ENCODE measurements at places on chromosomes 1 and 21.

DNA sequence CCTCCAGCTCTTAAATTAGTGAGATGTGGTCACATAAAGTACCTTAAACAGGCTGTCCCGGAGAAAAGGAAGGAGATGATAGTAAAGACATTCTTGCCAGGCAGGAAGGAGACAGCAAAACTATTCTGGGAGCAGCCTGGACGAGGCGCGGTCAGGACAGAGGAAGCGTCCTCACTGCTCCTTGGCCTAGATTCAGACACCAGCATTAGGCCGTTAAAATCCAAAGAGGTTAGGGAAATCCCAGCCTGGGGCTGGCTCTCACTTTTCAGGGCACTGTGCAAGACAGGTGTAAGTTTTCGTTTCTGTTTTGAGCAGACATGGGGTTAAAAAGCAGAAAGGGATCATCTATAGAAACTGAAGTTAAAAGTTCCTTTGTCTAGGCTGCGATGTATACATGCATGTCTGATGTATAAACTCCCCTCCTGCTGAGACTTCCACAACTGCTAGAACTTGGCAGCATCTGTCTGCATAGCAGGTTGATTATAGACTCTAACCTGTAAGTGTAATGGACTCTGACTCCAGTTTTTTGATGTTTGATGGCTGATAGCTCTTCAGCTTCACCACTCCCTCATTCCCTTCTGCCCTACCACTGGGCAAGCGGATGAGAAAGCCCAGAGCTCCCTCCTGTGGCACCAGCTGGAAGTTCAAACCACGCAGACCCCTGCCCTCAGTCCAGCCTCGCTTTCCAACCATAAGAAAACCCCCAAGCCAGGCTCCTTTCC lies 21.5 kb downstream of the STPG1 start:
- no peak for DNase-seq

DNA sequence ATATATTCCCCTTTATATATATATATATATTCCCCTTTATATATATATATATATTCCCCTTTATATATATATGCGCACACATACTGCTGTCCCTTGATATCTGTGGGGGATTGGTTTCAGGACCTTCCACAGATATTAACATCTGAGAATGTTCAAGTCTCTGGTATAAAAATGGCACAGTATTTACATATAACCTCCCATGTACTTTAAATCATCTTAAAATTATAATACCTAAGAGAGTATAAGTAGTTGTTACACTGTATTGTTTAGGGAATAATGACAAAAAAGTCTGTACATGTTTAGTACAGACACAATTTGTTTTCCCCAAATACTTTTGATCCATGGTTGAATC lies 45.8 kb downstream of the NR5A2 start:
- no peak for DNase-seq

DNA sequence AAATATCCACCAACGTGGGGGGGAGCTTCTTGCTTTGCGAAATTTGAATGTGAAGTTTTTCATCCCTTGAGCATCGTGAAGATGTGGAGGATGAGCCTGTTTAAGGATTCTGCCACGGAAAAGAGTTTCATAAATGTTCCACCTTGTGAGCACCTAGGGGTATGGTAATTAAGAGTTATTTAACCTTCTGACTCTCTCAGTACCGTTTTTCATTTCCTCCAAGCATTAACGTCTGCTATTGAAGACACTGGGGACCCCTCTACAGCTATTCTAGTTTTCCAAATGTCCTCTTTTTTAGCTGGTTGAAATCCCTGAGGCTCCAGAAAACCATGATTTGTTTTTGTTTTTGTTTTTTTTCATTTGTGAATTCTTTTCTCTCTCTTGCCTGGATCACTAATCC lies 79.1 kb upstream of the GALNT2 start:
- DNase-seq = no peak

- DNase-seq = no peak
Observed at GRCh38 chr1:61120246-61120840, 38.0 kb downstream of the NFIA start.

DNA sequence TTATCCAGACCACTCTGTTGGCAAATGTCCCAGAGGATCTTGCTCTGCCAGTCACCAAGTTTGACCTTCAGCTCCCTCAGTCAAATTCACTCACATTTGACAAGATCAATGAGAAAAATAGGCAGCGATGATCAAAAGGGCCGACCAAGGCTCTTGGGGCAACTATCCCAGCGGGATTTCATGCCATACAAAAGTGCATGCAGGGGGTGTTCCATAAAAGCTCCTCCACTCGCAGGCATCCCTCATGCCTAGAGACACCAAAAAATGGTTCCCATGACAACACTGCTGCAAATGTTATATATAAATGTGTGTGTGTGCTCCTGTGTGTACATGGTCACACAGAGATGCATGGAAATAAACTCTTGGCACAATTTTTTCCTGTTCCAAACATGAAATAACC lies 16.2 kb upstream of the EIF4G3 start:
- DNase-seq = no peak

- no peak for DNase-seq
Observed at GRCh38 chr1:97942161-97943123, 21.6 kb upstream of the DPYD start.

- no peak for DNase-seq
Observed at GRCh38 chr1:52665006-52665941, 32.3 kb downstream of the SHISAL2A start.

DNA sequence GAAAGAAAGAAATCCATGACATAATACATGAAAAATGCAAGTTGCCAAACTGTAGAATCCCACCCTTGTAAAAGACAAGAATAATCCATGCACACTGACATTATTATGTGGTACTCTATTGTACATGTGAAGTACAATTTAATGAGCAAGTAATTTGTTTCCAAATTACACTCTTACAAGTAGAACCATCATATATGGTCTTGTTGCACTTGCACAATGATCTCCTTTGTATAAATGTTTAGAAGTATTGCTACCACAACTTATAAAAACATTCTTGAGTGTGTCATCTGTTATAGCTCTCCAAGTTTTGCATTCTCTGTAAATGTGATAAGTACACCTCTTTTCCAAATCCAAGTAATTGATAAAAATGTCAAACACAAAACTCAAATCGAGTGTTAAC lies 29.1 kb upstream of the ZNF281 start:
- no peak for DNase-seq

DNA sequence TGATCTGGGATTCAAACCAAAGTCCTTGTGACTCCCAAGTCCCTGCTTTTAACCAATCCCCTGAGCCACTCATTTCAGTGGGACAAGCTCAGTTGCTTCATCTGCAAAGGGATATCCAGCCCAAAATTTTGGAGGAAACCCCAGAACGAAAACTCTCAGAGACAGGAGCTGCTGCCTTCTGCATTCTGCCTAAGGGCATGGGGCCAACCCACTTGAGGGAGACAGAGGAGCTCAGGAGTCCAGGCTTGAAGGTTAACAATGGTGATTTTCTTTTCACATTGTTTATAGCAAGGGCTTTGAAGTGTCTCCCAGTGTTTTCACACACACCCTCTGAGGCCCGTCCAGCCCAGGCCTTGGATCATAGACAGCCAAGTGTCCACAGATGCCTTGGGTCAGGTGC lies 148.1 kb upstream of the CTTNBP2NL start:
- no peak for DNase-seq

- peak; percentile 18 for DNase-seq
Observed at GRCh38 chr1:45622524-45623394, 1.1 kb downstream of the CCDC17 start.

GRCh38 chr1:204945565-204945977 lies 74.9 kb downstream of the NFASC start:
- DNase-seq = no peak

- no peak for DNase-seq
Observed at GRCh38 chr1:218351391-218352074, 6.4 kb downstream of the TGFB2 start.

DNA sequence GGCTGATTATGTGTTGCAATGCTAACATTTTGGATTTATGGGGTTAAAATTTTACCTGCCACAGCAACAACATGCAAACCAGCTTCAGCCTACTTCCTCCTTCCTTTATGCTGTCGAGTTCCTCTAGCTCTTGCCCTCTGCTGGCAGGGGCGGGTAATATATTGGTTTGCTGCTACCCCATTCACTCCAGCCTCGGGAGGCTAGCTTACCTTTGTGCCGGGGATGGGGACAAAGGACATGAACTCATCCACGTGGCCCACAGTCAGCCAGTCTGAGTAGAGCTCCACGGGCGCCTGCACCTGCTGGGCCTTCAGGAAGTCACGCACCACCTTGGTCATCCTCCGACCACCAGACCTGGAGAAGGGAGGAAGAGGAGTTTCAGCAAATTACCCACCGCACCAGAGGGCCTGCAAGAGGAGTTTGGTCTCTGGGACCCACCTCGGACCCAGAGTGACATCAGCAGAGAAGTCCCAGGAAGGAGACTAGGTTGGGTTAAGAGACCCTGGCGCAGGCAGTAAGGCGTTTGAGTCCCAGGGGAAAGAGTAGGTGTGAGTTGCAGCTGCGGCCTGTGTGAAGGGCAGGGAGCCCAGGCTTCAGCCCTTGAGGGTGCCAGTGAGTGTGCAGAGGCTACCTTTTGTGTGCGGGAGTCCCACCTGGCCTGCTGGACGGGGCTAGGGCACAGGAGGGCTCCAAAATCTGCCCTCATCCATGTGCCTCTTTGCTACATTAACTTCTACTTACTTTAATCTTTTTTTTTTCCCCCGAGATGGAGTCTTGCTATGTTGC lies 21.8 kb upstream of the SDHB start:
- DNase-seq = no peak

- DNase-seq = no peak
Observed at GRCh38 chr21:44354001-44354405, 582 bp downstream of the TRPM2 start.

DNA sequence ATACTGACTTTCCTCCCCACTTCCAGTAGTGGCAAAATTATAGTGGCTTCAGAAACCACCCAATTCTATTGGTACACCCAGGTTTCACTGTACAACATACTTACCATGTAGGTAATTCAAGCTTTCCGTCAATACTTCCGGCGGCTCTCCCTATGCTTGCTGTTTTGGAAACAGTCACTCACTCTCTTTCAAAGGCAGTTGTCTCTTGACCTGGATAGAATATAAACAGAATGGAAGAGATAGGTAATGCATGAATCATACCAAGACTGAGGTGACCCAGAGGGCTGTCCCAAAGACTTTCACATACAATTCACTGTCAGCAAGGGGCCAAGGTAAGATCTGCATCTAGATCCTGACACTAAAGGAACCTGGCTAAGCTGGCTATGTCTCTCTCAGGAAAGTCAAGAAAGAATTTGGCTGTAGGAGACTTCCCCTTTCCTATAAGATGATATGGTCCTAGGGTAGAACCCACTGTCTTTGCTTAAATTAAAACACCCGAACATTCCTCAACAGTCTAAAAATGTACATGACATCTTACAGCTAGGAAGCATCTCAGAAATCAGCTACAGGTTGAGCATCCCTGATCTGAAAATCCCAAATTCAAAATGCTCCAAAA lies 59.6 kb downstream of the LUZP1 start:
- no peak for DNase-seq

DNA sequence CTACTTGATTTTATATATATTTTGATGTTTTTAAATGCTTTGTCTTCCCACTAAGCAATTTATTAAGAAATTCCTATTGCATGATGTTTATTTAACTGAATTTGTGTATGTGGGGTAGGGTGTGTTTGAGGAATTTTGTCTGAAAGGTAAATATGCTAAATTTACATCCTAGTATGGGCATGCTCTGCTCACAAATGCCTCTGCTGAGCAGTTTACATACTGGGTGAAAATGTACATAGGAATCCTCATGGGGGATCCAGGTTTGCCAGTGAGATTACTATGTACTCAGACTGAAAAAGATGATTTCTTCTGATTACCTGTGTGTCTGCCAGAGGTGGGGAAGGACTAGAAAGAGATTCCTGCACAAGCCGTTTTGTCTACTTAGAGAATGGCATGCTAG lies 126.6 kb downstream of the DISP1 start:
- no peak for DNase-seq

DNA sequence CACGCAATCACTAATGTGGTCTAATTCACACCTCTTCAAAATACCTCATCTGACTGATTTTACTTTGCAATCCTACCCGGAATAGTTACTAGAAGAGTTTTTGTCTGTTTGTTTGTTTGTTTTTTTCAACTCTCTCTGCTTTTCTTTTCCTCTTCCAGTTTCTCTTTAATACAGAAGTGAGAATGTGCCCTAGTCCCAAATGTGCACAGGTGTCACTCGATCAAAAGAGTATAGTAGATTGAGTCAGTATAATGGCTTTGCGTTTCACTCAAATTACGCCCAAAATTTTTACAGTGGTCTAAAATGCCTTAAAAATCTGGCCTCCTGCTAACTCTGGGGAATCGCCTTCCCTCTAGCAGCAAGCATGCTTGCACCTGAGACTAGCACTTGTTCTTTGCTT lies 1536.8 kb downstream of the KCNT2 start:
- DNase-seq = no peak

DNA sequence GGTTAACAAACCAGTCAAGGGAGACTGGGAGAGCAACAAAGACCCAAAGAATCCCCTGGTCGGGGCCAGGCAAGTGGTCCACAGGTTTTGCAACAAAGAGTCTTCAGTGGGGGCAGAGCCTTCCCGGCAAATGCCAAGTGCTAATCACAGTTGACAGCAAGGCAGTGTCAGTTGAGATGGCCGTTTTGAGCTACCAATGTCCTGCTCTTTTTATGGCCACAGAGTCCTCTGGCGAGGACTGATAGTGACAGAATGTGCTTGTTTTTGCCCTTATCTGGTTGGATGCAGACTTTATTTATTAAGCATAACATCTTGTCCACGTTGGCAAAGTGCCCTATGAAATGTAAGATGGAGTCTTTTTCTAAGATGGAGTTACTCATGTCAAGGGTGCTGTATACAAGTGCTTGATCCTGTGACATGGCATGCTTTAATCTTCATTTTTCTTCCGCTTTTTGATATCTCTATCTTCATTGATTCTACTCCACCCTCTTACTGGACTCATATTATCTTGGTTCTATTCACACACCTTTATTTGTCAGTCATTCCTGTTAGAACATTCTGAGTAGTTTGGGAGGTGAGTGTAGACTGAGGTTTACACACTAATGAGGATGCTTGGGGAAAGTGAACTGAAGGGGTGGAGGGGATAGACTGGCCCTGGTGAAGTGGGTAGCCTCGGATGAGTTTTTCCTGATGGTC lies 51.8 kb downstream of the KCNK1 start:
- no peak for DNase-seq

GRCh38 chr21:15763359-15763758 lies 33.6 kb downstream of the USP25 start:
- DNase-seq = no peak

DNA sequence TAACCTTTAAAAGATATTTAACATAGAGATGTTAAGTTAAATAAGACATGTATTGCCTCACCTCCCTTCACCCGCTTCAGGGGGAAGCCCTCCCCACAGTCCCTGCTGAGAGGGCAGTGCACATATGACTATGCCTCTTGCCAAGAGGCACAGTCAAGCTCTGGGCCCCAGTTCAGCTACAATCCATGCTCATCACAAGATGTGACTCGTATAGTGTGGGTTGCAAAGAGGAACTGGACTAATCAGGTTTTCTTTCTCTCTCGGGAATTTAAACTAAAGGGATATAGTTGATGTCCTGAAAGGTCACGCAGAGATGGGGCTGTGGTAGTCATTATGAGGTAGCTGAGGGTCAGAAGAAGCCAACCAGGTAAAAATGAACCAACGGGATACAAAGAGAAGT lies 35.6 kb downstream of the LYST start:
- DNase-seq = no peak

GRCh38 chr21:26165331-26165730 lies 5.2 kb downstream of the APP start:
- DNase-seq = no peak

- no peak for DNase-seq
Observed at GRCh38 chr1:87686136-87686495, 357.4 kb downstream of the LMO4 start.

GRCh38 chr1:34379911-34380310 lies 203.2 kb downstream of the C1orf94 start:
- no peak for DNase-seq

All from right lung (tissue), 10 donors.